ENCODE measurements at places on chromosomes 3 and 15.

DNA sequence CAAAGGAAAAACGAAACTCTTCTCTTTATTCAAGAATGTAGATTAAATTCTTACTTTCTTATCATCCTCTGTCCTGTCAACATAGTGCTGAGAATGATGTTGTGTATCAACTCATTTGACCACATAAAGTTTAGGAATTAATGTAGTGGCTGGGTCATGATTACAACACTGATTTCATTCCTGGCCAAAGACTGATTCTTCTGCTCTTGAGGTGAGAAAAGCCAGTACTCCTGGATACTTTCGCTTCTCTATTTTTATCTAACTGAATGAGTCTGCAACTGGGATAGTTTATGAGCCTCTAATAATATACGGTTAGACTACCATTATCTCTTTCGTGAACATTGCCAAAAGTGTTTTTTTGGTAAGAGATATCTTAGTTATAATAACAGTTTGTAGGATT, 173.0 kb downstream of the LPP start:
- no peak for DNase-seq

GRCh38 chr15:98401029-98401428, 247.3 kb upstream of the IGF1R start:
- DNase-seq, result no peak

DNA sequence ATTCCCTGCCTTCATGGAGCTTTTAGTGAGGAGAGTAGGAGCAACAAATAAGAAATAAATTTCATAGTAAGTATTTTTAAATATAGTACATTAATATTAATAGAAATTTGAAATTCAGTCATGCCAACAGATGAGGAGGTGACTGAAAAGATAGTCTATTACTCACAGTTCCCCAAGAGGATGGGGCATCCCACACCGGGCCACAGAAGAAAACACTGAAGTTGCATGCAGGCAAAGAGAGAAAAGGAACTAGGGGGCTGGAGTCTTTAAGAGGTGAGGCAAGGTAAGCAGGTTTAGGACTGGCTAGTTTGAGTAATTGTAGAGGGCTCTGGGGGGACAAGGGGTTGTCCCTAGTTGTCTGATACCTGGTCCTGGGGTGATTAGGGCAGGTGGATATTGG, 120.1 kb upstream of the UMPS start:
- no peak for DNase-seq

- DNase-seq, result no peak
Observed at GRCh38 chr15:27628486-27628885, 470.6 kb downstream of the OCA2 start.

DNA sequence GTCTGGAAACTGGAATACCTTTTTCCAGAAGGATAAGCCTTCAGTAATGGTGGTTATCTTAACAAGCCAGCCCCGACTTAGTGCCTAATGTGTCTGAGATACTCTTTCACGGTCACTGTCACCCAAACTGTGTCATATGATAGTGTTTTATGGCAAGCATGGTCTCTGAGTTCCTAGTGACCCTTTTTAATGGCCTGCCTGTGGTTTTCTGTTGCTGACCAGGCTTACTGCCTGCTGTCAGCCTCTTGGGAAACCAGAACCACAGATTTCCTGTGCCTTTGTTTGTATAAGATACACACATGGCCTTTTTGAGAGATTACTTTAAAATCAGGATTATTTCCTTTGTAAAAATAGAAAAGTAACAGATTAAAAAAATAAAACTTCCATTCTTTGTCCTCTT, 22.4 kb downstream of the HPS3 start:
- no peak for DNase-seq

GRCh38 chr3:72242326-72242725, 457.4 kb upstream of the PROK2 start:
- no peak for DNase-seq

- DNase-seq, result no peak
Observed at GRCh38 chr3:115876876-115877614, 253.7 kb downstream of the GAP43 start.

DNA sequence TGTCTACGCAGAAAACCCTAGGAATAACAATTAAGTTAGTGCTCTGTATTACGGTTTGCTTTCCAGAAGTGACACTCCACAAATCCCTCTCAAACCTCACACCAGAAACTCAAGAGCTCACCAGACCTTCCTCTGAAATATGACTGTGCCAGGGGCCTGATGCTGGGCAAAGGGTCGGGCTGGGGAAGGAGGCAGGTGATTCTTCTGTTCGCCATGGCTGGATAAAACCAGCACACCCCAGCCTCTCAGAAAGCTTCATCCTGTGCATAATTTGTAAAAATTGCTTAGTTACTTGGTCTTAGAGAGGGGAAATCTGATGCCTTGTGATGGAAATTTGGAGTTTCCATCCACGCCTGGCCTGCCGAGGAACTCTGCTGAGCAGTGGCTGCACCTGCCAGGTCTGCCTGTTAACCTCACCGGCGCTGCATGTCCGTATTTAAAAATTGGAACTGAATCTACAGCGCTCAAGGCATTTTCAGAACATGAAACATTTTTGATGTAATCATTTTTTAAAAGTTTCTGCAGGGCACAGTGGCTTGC, 22.7 kb upstream of the ATP1B3 start:
- no peak for DNase-seq

DNA sequence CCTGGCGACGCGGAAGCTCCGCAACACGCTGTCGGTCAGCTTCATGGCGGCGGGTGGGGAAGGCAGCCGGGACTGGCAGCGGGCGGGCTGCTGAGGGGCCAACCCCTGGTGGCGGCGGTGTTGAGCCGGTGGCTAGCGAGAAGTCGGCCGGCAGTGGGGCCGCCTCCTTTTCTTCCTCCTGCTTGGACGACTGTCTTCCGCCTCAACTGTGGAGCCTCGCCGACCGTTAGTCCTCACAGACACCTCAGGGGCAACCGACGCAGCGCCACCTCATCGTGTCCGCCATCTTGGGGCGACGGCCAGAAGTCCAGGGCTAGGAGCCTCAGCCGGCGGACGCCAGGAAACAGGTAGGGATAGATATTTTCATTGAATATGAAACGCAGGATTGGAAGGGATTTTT, 875.1 kb downstream of the NSUN3 start:
- DNase-seq, result no peak

DNA sequence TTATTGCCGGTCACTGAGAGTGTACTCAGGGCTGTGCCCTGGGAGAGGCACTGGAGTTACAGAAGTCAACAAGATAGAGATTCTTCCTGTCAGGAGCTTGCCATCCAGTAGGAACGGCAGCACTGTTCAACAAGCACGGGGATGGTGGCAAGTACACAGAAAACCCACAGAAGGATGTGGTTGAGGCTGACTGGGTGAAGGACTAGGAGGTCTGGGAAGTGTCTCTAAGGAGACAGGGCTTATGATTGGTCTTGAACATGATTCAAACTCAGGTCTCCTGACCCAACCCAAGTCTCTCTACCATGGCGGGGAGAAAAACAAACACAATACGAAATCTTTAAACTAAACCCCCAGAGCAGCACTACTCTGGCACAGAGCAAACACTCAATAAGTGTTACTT, 37.6 kb downstream of the ERICH6 start:
- DNase-seq, result no peak

- DNase-seq, result no peak
Observed at GRCh38 chr3:149653564-149653963, 4.3 kb downstream of the WWTR1 start.

GRCh38 chr3:142489572-142490323, 41.9 kb upstream of the XRN1 start:
- DNase-seq, result no peak

GRCh38 chr3:145807990-145808389, 353.0 kb downstream of the PLOD2 start:
- no peak for DNase-seq

- peak; percentile 48 for DNase-seq
Observed at GRCh38 chr15:70566047-70566835, 197.1 kb downstream of the UACA start.

DNA sequence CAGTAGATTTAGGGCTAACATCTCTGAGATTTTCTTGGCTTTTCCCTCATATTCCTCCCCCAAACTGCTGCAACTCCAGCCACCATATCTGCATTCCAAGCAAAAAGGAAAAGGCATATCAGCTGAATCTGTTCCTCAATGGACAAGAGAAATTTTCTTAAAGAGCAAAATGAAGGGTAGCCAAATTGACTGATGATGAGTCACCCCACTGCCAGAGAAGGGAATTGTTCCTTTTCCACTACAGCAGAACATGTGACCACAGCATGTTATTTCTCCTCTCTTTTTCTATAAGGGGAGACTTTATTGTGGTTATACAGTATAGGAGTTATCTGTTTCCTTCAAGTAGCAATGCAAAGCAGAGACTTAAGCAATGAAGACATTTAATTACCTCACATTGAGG, 172.5 kb downstream of the MTHFS start:
- no peak for DNase-seq

- DNase-seq, result no peak
Observed at GRCh38 chr15:89393056-89393455, 58.4 kb upstream of the POLG start.

DNA sequence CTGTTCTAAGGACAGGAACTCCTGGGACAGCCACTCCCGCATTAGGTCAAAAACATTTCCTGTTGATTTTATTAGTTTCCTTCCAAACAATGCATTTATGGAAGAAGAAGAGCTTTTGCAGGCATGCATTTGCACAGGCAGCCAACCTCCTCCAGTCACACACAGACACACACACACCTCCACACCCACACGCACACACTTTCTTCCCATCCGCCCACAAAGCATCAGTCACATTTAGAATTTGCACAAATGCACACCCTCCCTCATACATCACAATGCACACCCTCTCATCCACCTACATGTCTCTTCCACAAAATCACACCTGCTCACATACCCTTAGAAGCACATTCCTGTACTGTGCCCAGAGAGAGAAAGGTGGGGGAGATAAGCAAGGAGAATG, 4.1 kb upstream of the TYRO3 start:
- DNase-seq, result no peak

DNA sequence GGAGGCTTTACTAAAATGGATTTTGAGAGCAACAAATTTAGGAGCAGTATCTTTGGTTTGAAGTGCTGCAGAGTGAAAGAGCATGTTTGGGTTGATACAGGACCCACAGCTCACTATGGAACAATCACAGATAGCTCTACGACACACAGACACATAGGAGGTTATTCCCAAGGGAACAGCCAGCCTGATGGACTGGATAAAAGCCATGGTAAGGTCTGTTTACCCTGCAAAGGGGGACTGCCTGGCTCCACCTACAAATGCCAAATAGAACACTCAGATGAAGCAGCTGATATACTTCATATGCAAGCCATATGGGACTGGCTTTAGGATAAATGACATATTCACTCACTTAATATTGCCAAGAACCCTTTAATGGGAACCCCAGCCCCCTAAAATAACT, 75.4 kb downstream of the CDC25A start:
- no peak for DNase-seq

GRCh38 chr3:190269101-190269500, 53.1 kb downstream of the CLDN1 start:
- DNase-seq, result no peak

DNA sequence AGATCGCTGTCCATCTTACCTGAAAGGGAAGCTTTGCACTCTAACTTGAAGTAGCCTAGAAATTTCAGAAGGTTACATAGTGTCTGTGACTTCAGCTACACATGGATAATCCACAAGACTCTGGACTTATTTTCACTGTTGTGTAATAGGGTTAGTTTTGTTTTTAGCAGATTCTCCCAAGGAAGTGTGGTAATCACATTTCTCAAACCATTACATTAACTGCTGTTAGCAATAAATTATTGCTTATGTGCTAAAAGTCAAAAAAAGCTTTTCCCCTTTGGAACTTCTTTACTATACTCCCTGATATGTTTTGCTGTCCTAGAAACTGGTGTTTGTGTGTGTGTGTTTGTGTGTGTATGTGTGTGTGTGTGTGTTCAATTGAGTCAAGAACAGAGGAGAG, 351.8 kb upstream of the TPRG1 start:
- DNase-seq, result no peak

- DNase-seq, result peak; percentile 80
Observed at GRCh38 chr15:70512772-70513362, 250.5 kb downstream of the UACA start.

GRCh38 chr3:183381179-183381578, 47.2 kb downstream of the MCF2L2 start:
- no peak for DNase-seq

DNA sequence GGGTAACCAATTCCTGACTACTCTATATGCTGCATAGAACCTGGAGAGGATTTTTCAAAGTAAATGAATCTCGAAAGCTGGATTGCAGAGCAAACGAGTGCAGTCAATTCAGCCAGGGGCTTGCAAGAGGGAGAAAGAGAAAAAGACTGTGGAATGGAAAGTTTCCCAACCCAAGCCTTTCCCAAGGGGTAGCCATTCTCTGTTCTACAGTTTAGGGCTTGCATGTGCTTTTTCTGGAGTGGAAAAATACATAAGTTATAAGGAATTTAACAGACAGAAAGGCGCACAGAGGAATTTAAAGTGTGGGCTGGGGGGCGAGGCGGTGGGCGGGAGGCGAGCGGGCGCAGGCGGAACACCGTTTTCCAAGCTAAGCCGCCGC, 511 bp upstream of the RARB start:
- no peak for DNase-seq

GRCh38 chr3:138781012-138781470, 53.7 kb downstream of the PIK3CB start:
- DNase-seq, result no peak

GRCh38 chr15:70165716-70166284, 68.1 kb upstream of the TLE3 start:
- no peak for DNase-seq

- no peak for DNase-seq
Observed at GRCh38 chr3:189186101-189186500, 14.3 kb downstream of the TPRG1 start.

DNA sequence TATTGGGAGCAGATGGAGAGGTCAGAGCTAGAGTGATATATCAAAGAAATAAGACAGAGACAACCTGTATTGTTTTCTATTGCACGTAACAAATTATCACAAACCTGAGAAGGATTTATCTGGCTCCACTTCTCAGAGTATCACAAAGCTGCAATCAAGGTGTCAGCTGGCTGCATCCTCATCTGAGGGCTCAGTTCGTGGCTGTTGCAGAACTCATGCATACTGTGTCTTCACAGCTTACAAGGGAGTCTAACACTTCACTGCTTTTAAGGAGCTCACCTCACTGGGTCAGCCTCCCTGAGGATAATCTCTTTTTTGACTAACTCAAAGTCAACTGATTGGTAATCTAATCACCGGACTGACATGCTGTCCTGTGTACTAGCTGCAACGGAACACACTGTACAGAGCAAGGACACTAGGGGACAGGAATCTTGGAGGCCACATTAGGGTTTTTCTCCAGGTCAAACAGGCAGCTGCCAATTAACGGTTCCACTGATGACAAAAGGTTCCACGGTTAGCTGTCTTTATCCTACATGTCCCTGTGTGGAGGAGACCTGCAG, 1006.8 kb upstream of the SEMA6D start:
- no peak for DNase-seq

- no peak for DNase-seq
Observed at GRCh38 chr3:111853068-111853467, 6.0 kb upstream of the PHLDB2 start.

- DNase-seq, result no peak
Observed at GRCh38 chr3:25380222-25380739, 47.8 kb upstream of the RARB start.

- DNase-seq, result no peak
Observed at GRCh38 chr3:66598168-66598567, 97.3 kb upstream of the LRIG1 start.
